Activated CD4-positive, CD25-positive, alpha-beta regulatory T cell (primary cell): ENCODE measurements at places on chromosomes 2 and 18.

- DNase-seq, result no peak
These were observed 34.5 kb downstream of the DDX1 start for GRCh38 chr2:15626126-15626525.

GRCh38 chr2:63046552-63046951 is 4.1 kb upstream of the OTX1 start:
- DNase-seq, result no peak

DNA sequence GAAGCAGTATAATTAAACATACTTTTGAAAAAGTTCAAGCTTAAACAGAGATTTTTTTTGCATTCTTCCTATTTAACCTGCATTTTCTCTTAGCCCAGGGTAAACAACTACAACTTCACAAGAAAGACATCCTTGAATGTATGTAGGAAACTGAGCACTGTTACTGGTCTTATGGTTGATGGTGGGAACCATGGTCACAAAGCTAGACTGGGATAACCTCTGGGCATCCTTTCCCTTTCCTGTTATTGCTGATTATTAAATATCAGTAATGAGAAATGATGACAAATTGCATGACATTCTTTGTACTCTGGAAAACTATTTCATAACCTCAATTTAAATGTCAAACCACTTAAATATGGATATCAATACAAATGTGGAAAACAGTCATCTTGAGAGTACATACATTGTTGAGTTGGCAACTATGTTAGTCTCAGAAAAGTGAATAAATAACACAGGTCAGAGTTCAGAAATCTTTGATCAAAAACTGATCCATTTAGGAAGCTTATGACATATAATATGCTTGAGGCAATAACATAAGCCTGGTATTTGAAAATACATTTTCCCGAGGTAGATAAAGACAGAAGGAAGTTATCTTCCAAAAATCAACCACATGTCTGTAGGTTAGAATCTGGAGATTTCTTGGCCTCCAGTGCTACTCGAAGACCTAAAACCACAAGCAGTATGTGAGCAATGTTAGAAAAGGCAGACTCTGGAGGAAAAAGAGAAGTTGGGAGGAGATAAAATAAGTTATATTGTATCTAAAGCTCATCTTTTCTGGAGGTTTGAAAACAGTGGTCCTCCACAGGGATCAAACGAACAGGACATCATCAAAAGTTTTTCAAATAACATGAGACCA is 65.2 kb upstream of the ST8SIA5 start:
- no peak for DNase-seq

- no peak for DNase-seq
These were observed 21.8 kb upstream of the KCNJ13 start for GRCh38 chr2:232798187-232798586.

DNA sequence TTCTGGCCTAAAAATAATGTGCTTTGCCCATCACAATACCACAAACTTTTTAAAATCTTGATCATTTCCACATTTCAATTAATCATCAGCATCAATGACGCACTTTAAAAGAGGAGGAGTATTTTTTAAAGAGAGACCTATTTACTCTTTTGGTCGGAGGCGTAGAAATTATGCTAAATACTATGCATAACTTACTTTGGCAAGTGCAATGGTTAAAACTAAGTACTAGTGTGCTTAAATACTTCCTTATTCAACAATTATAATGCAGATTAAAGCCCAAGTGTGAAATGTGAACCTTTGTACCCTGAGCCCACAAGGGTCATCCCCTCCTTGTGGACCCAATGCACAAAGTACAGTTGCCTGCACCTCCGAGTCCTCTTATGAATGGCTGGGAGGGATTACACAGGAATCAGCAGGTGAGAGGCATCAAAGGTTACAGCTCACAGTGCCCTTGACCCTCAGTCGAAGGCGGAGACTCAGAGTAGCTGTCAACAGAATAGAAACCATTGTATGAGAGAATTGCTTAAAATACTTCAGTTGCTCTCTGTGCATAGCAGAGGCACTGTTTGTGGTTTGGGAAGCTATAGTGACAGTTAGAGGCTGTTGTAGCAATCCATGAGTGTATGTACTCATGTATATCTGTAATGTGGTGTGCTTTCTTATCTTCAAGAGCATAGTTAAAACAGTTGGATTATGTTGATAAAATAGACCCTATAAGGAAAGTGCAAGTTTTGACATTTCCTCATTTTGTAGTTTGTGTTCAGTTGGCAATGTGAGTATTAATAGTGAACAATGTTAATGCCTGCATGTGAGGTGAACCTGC is 151.7 kb upstream of the ITGA4 start:
- DNase-seq, result no peak

- DNase-seq, result no peak
These were observed 391.0 kb upstream of the LINC00305 start for GRCh38 chr18:64539847-64540246.

- DNase-seq, result no peak
These were observed 902.6 kb downstream of the CPS1 start for GRCh38 chr2:211458974-211459373.

DNA sequence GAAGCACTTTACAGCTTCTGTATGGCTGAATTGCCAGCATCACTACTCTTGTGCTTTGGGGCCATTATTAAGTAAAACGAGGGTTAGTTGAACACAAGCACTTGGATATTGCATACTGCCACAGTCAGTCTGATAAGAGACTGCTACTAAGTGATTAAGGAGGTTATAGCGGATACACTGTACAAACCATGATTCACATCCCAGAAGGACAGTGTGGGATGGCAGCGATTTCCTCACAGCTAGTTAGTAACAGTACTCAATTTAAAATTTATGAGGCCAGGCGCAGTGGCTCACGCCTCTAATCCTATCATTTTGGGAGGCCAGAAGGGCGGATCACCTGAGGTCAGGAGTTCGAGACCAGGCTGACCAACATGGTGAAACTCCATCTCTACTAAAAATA is 2.6 kb upstream of the BMPR2 start:
- no peak for DNase-seq

DNA sequence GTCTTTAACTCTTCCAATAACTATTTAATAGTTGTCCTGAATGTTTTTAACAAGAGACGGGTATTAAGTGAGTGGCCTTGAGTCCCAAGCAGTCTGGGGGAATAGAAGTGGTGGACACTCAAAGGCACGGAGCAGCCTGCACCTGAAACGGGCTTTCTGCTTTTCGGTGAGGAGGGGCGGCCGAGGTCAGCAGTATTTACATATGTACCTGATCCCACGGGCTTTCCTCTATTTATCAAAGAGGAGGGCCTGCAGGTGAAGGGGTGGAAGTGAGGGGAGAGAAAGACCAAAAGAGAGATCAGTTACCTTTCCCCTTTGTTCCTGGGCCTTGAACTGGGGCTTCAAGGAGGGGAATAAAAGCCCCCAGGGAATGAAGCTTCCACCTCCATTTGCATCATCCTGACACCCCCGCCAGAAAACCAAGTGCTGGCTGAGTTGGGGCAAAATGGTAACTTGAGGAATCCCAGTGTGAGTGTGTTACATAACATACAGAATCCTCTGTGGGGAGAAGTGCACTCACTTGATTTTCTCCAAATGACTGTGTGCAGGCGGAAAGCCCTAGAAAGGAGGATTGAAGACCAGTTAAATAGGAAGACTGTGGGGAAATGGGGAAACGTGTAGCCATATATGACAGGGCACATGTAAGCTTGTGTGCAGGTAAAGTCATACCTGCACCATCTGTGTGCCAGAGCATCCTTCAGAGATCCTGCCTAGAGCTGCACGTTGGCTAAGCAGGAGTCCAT is 12.4 kb downstream of the POU3F3 start:
- DNase-seq, result no peak

DNA sequence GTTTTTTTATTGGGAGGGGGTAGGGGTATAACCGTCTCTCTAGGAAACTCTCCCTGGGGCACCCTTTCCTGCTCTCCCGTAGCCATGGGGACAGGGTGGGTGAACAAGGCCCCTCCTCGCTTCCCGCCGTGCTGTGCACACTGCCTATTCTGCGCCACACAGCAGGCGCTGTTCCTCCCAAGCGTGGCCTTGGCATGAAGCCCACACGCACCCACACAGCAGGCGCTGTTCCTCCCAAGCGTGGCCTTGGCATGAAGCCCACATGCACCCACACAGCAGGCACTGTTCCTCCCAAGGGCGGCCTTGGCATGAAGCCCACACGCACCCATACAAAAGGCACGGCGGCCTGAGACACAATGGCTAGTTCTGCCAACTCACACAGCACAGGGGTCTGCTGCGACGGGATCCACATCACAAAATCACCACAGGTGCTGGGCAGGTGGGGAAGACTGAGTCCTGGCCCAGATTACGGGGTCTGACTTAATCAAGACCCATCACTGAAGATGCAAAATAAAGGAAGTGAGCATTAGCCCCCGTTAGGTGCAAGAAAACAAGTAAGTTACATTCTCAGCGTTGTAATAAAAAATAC is 46.6 kb upstream of the TPO start:
- DNase-seq, result no peak

DNA sequence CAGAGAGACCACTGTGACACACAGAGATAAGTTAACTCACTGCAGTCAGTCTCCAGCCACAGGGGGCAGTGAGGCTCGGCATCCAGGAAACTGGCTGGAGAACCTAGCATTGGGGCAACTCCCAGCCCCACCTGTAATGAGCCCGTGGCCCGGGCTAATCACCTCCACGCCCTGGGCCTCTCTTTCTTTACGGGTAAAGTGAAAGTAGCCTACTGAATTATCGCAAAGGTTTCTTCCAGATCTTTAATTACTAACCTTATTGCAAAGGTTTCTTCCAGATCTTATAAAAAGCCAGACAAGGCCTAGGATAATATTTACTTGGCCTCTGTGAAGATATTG is 45.7 kb upstream of the ACAA2 start:
- no peak for DNase-seq

DNA sequence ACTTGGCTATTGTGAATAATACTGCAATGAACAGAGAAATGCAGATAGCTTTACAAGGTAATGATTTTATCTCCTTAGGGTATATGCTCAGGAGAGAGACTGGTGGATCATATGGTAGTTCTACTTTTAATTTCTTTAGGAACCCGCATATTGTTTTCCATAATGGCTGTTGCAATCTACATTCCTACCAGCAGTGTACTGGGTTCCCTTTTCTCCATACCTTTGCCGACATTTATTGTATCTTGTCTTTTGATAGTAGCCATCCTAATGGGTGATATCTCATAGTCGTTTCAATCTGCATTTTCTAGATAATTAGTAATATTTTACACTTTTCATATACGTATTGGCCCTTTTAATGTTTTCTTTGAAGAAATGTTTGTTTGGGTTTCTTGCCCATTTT is 702.9 kb upstream of the ACVR2A start:
- DNase-seq, result no peak

DNA sequence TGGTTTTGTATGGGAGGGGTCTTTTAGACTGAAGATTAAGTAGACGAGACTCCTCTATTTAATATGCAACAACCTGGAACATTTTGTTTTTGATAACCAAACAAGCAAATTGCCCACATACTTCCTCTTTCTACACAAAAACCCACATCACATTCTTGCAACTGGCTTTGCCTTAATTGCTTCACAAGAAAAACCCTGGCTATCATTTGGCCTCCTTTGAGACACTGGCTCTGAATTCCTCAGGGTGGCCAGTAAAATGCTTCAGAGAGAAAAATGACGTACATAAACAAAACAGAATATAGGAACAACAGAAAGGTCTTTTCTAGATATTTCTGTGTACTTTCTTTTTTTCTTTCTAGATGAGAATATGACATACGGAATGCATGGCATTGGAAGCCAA is 103.0 kb downstream of the TRIB2 start:
- DNase-seq, result no peak

DNA sequence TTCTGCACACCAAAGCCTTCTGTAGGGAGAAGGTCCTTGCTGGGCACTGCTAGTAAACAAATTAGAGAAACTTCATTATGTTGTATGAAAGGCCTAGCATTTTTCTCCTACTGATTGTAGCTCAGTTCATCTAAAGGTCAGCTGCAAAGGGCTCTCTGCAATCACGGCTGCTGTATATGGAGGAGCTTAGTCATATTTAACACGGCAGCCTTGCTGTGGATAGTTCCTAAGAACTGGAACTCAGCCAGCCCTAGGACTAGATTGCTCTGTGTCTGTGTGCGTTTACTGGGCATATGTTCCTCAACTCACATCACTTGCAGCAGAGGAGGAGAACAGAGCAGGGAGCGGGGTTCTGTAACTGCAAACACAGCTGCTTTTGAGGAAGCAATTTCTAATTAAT is 1103.9 kb upstream of the KLHL29 start:
- no peak for DNase-seq

GRCh38 chr2:37561615-37562569 is 109.5 kb downstream of the CDC42EP3 start:
- no peak for DNase-seq

DNA sequence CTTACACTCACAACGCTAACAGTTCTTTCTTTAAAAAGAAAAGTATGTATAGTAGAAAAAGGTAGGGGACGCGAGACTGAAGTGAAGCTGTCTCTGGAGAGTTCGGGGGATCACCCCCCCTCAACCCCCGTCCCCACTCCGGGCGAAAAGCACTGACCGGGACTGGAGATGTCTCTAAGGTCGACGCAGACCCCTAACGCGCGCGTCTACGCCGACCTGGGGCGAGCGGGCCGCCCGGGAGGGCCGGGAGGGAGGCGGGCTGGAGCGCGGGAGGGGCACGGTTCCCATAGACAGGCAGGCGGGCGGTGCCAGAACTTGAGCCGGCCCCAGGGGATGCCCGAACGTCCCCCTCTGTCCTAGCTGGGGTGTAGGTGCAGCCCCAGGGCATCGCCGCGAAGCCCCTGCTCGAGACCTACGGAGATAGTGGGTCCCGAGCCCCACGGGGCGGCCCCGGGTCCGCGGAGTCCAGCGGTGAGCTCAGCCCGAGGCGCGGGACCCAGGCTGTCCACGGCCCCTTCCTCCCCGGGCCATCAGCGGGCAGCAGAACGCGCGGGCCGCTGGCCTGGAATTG is 82.2 kb downstream of the CHRNA1 start:
- peak; percentile 11 for DNase-seq

DNA sequence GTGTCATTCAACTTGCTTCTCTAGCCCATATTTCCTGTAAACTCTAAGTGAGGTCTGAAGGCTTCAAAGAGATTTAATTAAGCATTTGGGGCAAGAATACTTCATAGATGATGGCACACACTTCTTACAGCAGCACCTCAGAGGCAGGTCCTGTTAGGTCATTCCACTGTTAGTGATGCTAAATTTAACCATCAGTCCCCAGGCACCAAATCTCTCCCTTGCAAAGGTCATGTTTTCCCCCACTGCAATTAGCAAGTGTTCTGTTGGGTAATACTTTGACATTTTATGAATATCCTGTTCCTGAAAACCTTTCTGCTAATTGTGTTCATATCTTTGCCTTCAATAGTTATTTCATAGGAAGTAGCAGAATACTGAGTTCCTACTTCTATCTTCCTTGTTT is 117.0 kb downstream of the STK39 start:
- no peak for DNase-seq

- no peak for DNase-seq
These were observed 54.1 kb downstream of the BAZ2B start for GRCh38 chr2:159562248-159562647.

- no peak for DNase-seq
These were observed 87.4 kb upstream of the GLS start for GRCh38 chr2:190792956-190793888.

- no peak for DNase-seq
These were observed 114.1 kb downstream of the RIF1 start for GRCh38 chr2:151523850-151524249.
